ENCODE measurements at places on chromosomes 2 and 18.

- no peak for DNase-seq
These were observed 1407.4 kb upstream of the ZEB2 start for GRCh38 chr2:145927131-145927950.

GRCh38 chr2:19644763-19645162 is 257.0 kb downstream of the TTC32 start:
- DNase-seq = no peak

- DNase-seq = no peak
These were observed 5.9 kb upstream of the TCF4 start for GRCh38 chr18:55593888-55594287.

- no peak for DNase-seq
These were observed 274.6 kb downstream of the ETAA1 start for GRCh38 chr2:67671464-67672450.

DNA sequence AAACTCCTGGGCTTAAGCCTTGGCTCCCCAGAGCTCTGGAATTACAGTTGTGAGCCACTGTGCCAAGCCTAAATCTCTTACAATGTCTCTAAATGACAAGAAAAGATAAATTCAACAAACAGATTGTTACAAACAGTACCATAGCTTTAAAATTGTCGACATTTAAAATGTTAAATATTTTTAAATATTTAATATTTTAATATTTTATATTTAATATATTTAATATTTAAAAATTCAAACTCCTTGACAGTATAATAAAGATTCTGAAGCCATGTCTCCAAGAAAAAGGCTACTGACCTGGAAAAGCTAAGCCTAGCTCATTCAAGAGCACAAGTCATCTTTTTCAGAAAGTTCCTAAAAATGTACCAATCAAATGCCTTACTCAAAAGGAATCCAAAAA is 75.3 kb downstream of the INPP5D start:
- DNase-seq = no peak

GRCh38 chr2:64015898-64016297 is 3.3 kb downstream of the VPS54 start:
- no peak for DNase-seq

GRCh38 chr2:56169521-56169920 is 14.3 kb upstream of the CCDC85A start:
- no peak for DNase-seq
